ENCODE measurements at places on chromosomes 3 and 15.
A peak's percentile ranks its signal among the peaks of the same experiment; 100 is the strongest.

DNA sequence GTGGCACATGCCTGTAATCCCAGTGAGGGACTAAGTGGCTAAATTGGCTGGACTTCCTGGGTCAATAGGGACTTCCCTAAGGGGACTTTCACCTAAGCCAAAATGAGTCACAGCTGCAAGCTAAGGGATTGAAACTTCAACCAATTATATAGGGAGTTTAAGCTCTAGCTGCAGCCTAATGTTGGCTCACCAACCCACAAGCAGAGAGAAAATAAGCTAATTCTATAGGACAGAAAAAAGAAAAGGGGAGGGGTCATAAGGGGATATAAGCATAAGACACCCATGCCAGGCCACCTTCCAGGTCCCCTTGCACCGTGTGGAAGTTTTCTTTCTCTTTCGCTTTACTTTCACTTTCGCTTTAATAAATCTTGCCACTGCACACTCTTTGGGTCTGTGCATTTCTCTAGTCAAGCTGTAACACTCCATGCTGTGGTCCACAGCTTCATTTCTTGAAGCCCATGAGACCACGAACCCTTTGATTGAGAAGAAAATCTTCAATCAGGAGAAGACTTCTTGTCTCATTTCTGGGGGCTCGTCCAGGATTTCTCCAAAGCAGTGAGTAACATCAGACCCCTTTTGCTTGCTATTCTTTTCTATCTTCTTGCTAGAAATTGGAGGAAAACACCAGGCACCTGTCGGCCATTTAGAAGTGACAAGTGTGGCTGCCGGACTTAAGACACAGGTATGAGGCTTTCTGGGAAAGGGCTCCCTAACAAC is 192.3 kb downstream of the IGSF11 start:
- DNase-seq: no peak

DNA sequence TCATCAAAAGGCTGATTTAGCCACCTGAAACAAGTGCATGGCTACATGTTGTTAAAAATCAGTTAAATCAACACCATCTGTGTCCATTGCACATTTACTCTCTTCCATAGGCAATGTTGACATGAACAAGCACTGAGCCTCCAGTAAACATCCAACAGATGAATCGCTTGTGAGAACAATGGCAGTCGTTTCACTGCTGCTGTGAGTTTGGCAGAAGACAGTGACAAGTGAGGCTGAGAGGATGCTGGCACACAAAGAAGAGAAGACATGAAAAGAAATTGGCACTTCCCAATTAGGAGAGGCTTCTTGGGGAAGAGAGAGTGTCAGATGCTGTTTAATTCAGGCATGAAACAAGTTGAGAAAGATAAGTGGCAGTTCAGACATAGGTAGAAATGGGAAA is 227.4 kb upstream of the STT3B start:
- DNase-seq: no peak

GRCh38 chr3:141746962-141747361 is 8.9 kb downstream of the RNF7 start:
- DNase-seq: no peak

- DNase-seq: no peak
Observed at GRCh38 chr3:157631478-157631877, 128.3 kb upstream of the VEPH1 start.

DNA sequence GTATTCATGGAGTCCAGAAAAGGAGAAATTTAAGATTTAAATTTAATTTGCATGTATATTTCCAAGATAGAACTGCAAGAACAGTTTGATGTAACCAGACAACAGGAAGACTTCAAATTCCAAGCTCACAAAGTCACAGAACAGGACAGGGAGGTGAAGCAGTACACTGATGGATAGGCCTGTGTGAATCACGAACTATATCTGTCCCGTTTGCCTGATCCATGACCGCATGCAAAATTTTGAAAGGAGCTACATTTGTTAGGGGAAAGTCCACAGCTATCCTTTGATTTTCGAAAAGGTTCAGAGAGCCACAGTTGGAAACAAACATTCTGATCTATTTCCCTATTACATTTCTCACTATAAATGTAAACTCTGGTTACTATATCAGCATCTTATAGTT is 79.5 kb upstream of the SLC12A8 start:
- DNase-seq: no peak

GRCh38 chr15:89496155-89497098 is at the start of gene RHCG:
Gene RHCG, minus strand, starts transcription at chr15:89496583. Its CDS starts 39 bp downstream, at chr15:89496544.
- no peak for DNase-seq

- DNase-seq: peak; percentile 11
Observed at GRCh38 chr3:88059380-88060170, 520 bp downstream of the ZNF654 start.

DNA sequence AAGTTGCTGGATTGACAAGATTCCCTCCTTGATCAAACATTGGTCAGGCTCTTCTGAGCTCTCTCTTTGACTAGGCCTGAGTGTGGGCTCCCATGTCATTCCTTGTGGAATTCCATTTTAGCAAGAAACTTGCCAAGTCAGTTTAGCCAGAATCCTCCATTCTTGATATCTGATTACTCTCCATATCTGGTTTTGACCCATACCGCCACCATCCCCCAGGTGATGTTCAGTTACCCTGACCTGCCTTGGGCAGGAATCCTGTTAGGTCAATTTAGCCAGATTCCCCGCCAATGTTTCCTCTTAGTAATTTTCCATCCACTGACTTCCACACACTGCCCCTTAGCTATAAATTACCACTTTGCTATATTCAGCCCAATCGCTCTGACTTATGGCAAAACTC is 1.0 kb upstream of the PCCB start:
- no peak for DNase-seq

GRCh38 chr3:195312714-195313113 is 41.8 kb upstream of the XXYLT1 start:
- no peak for DNase-seq

DNA sequence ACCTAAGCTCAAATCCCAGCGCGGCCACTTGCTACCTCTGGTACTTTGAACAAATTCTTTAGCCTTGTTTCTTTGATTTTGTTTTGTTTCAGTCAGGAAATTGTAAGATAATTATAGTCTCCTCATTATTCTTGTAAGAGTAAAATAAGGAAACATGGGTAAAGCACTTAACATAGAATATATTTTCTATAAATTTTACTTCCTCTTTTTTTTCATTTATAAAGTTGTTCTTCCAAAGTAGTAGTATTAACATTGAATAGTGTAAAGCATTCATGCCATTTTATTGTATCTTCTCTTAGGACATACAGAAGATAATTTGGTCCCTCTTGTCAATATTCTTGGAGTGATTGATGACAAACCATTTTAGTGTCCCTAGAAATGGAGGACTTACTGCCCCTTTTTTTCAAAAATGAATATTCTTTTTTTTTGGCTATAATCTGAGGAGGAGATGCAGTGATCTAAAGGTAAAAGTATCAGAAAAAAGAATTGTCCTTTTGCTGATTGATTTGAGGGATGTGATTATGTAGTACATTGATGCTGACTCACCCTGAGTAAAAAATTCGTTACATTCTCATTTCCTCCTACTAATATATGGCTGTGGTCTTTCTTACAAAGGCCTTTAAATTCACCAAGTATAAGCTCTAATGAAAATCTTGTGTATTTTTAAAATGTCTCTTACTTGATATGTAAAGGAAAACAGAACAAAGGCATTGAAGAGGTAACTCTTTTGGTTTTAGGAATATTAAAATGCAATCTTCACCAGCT is 51.0 kb downstream of the ALCAM start:
- no peak for DNase-seq

DNA sequence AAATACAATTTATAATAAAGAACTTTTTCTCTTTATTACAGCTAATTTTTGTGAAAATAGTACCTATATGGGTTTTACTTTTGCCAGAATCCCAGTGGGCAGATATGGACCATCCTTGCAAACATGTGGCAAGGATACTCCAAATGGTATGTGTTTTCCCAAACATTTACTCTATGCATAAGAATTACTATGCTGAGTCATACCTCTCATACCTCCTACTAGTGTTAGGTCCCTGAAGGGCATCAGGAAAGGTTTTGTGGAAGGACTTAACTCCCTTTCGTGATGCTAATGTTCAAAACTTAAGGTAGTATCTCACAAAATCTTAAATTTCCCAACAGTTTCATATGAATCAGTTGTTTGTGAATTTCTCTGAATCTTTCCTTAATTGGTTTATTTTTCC is 21.3 kb downstream of the ADGRG7 start:
- DNase-seq: no peak

- DNase-seq: no peak
Observed at GRCh38 chr3:188683032-188683521, 488.7 kb upstream of the TPRG1 start.

GRCh38 chr3:102415553-102415952 is 19.3 kb upstream of the ZPLD1 start:
- no peak for DNase-seq

DNA sequence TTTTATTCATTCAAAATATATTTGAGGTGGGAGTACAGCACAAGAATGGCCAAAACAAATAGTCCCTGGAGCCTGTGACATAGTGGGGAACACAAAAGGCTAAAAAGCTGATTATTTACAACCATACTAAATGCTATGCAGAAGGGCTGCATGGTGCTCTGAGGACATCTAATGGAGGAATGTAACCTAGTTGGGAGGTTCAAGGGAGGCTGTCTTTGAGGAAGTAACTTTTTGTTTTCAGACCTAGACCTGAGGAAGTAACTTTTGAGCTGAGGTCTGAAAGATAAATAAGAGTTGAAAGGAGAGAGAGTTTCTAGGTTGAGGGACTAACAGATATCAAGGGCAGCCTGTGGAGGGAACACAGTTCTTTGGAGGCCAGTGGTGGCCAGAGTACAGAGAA is 34.8 kb upstream of the RASA2 start:
- DNase-seq: no peak

GRCh38 chr3:146163584-146163983 is 2.6 kb upstream of the PLOD2 start:
- no peak for DNase-seq
